ENCODE measurements at places on chromosomes 2 and 18.

DNA sequence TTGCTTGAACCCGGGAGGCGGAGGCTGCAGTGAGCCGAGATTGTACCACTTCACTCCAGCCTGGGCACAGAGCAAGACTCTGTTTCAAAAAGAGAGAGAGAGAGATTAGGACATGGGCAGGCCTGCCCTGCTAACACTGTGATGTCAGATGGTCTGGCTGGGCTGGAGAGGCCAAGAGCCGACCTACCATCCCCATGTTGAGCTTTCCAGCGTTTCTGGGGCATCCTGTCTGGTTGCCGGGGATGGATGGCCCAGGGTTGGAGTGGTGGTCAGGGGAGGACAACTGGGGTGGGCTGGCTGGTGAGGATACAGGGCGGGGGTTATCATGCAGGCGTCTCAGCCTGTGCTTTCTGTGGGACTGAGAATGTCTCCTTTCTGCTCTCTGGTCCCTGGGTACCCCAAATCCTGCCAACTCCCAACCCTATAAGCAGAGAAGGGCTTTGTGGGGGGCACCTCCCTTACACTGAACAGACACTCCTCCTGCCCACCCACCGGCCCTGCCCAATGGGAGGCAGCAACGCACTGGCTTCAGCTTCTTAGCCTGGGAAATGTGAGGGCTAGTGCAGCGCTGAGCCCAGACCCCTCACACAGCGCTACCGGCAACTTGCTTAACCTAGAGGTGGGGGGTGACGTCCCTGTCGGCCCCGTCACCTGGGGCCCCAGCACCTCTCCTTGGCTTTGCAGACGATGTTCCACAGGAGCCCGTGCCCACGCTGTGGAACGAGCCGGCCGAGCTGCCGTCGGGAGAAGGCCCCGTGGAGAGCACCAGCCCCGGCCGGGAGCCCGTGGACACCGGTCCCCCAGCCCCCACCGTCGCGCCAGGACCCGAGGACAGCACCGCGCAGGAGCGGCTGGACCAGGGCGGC is 5.4 kb downstream of the SNORC start:
- DNase-seq = no peak

DNA sequence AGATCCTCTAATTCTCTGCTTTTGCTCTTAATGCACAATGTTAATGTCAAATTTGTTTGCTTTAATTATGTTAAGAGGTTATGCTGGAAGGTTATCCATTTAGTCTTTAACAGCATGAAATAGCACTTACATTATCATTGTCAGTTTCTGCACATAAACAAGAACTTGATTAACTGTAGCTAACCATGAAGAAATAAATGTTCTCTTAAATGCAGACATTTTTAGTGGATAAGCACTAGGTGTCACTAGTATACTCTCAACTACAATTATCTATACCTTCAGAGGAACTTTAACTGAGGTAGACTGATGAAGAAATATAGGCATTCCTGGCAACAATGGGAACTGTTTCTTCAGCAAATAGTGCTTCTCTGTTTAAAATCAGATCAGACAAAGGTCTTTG is 178.8 kb upstream of the CHST9 start:
- no peak for DNase-seq

DNA sequence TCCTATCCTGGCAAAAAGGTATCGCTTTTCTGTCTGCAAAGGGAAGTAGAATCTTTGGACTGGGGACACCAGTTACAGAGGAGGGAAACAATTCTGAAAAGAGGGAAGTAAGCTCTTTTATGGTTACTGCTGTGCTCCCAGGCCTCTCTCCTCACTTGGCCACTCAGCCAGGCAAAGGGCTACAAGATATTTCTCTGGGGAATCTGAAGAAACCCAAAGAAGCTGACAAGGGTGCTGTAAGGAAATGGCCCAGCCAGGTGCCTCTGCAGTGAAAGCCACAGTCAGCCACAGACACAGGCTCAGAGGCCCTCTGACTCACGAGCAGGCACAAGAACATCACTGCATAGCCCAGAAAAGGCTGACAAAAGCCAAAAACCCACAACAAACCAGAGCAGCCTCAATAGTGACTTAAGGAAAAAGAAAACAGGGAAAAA is 5.8 kb downstream of the HDLBP start:
- peak; percentile 57 for DNase-seq

DNA sequence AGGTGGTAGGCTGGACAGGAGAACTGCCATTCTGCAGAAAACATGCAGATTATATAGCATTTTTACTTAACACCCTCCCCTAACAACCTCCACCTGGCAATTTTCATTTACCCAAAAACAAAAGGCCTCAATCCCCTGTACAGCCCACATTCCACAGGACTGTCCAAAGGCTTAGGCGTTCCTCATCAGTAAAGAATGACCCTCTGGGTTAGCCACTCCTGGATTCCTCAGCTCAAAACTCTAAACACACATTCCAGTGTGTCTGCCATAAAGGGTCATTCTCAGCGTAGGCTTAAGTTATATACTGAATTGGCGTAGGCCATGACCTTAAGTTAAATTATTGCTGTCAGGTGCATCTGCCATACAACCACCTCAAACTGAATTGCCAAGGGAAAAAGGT is 261.8 kb upstream of the CHAC2 start:
- DNase-seq = no peak

DNA sequence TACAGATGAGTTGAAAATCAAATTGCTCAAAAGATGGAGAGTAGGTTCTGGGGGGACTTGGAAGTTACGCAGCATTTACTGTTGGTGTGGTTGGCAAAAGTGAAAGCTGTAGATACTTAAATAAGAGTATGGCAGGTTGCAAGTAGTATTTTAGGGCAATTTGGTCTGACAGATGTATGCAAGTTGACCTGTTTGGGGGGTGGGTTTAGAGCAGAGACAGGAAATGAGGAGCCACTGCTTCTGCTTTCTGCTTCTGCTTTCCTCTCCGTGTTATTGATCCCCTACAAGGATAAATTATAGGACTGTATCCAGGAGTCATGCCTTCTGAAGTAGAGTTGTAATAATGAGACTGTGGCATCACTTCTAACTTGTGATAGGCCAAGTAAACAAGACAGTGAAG is 71.2 kb downstream of the EPAS1 start:
- DNase-seq = no peak

DNA sequence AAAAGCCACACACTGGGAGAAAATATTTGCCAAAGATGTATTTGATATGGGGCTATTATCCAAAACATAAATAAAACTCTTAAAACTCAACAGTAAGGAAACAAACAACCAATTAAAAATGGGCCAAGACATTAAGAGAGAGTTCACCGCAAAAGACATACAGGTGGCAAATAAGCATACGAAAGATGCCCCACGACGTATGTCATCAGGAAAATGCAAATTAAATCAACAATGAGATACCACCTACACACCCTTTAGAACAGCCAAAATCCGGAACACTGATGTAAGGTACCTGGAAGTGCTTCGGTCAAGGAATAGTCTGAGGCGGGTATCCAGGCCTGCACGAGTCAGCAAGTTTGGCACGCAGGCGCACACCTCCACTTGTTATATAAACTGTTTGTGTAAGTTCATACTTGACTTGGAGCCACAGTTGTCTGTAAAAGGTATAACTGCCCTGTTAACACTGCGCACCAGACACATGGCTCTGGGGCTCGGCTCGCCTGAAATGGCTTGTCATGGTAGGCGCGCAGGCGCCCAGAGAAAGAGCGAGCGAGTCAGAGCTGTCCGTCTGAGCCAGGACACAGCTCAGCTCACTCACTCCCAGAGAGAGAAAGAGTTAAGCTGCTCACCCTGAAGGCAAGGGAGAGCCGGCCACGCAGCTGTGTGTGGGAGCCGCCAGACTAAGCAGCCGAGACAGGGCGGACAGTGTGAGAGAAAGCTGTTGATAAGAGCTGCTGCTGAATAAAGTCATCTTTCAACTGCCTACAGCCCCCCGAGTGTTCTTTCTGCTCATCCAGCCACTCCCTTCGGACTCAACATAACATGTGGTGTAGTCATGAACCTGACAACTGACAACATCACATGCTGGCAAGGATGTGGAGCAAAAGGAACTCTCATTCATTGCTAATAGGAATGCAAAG is 87.3 kb downstream of the HNRNPLL start:
- DNase-seq = no peak

- no peak for DNase-seq
Observed at GRCh38 chr18:55300421-55300935, 287.5 kb downstream of the TCF4 start.

All from stimulated activated CD4-positive, alpha-beta T cell treated with anti-CD3 and anti-CD28 coated beads, Interleukin-2, amount 100 ng/mL, for 4 hours (primary cell).